CD8-positive, alpha-beta T cell (primary cell): ENCODE measurements at places on chromosomes 2 and 18.

DNA sequence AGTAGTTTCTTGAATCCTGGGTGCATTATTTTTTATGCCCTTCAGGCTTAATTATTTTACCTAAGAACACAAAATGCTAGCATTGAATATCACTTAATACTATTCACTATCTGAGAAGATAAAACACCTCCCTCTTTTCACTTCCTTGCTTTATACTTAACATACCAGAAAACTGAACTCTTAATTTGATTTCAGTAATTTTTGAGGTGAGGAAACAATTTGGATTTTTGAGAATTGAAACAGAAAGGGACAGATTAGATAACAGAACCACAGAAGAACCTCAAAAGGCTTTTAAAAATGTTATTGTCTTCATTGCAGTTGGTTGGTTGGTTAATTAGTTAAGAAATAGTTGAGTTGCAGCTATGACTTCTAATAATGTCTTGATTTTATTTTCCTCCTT lies 69.5 kb downstream of the GPD2 start:
- no peak for DNase-seq

DNA sequence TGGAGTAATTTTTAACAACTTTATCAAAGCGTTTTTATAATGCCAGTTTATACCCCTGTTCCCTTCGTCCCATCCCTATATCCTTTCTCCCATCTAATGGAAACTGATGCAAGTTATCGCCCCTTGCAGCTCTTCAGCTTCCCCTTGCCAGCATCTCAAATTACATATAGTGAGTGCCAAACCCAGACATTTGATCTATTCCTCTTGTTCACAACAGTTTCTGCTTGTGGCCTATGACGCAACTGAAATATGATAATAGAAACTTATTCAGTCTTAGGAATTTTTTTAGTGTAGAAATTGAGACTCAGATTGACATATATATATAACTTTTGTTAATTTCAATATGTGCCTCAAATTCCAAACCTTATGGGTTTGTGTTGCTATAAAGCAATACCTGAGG lies 562.2 kb upstream of the VWC2L start:
- no peak for DNase-seq

- DNase-seq: no peak
Observed at GRCh38 chr18:80232030-80232429, 15.3 kb downstream of the PARD6G start.

DNA sequence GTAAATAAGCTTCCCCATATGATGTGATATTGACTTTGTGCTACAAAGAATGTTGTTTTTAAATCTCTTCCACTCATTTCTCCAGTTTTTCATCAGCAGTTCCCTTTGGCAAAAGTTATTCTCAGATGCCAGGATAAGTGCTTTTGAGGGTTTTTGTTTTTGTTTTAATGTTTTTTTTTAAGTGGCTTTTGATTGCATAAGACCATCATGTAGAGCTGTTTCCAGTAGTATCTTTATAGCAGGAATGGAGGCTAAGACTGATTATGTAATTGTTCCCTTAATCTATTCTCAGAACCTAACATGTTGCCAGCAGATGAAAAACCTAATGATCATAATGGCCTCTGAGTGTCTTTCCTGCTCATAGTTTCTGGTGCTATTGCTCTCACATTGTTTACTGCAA lies 77.9 kb downstream of the CABLES1 start:
- no peak for DNase-seq

DNA sequence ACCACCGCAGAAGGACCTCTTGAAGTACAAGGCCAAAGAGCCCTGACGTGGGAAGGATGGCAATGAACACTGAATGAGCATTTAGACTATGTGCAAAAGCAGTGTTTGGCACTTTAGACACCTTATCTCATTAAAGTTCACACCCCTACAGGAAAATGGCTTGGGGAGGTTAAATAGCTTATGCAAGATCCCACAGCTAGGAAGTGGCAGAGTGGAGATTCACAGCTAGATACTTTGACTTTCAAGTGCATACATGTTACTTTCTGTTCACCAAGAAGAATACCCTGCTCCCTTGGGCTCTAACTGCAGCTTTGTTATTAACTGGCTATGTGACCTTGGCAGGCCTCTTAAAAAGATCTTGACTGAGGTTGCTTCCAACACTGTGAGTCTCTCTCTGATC lies 58.2 kb downstream of the ICOS start:
- no peak for DNase-seq

GRCh38 chr2:197075754-197076337 lies 149.3 kb upstream of the PGAP1 start:
- no peak for DNase-seq

DNA sequence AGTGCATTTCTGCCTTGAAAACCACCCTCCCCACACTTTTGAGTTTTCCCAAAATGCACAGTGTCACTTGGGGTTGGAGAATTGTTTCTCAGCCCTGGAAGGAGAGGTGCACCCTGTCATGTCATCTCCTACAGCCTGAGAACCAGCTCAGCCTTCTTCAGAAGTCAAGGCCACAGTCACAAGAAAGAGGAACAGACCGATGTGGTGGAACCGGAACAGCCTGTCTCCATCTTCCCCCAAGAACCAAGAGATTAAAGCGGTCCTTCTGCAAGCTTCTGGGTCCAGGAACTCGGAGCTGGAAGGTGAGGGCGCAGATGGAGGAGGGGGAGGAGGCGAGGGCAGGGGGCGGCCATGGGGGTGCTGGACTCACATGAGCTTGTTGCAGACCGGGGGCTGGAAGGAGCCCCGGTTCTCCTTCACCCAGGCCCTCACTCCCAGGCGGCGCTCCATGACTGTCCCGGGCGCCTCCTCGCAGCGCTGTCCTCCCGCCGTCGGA lies 248 bp downstream of the HAAO start:
- peak; percentile 16 for DNase-seq

GRCh38 chr2:46747297-46747818 lies 168.2 kb downstream of the MCFD2 start:
- DNase-seq: no peak

DNA sequence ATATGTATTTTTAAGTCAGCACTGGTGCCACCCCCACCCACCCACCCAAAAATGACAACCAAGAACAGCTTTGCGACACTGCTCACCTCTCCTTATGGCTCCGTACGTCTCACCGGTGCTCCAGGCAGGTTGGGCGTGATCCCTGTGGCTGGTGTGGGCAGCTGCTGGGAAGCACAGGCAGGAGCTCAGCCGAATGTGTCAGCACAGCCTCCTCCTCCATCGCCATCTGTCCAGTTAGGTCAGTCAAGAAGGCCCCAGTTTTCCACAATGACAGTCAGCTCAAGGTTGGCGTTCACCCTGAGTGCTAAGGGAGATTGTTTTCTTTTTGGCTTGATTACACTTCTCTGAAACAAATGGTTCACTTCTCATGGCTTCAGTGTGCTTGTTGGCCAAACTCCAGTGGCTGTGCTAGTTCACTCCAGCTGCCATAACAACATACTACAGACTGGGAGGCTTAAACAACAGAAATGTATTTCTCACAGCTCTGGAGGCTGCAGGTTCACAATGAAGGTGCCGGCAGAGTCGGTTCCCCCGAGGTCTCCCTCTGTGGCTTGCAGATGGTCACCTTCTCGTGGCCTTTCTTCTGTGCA lies 30.2 kb downstream of the AMER3 start:
- DNase-seq: no peak

DNA sequence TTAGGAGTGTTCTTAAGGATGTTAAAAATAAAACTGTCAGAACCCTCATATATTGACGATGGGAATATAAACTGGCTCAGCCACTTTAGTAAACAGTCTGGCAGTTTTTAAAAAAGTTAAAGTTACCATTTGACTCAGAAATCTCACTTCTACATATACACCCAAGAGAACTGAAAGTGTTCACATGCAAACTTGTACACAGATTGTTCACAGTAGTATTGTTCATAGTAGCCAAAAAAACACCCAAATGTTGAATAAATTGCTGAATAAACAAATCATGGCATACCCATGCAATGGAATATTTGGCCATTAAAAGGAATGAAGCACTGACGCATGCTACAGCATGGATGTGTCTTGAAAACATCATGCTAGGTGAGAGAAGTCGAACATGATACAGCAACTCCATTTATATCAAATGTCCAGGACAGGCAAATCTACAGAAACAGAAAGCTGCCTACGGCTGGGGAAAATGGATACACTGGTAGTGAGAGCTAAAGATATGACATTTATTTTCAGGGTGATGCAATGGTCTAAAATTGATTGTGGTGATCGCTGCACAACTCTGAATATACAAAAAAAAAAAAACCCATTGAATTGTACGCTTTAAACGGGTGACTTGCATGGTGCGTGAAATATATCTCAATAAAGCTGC lies 10.1 kb downstream of the RPL31 start:
- no peak for DNase-seq

- DNase-seq: no peak
Observed at GRCh38 chr2:71469403-71470398, 16.3 kb downstream of the DYSF start.

DNA sequence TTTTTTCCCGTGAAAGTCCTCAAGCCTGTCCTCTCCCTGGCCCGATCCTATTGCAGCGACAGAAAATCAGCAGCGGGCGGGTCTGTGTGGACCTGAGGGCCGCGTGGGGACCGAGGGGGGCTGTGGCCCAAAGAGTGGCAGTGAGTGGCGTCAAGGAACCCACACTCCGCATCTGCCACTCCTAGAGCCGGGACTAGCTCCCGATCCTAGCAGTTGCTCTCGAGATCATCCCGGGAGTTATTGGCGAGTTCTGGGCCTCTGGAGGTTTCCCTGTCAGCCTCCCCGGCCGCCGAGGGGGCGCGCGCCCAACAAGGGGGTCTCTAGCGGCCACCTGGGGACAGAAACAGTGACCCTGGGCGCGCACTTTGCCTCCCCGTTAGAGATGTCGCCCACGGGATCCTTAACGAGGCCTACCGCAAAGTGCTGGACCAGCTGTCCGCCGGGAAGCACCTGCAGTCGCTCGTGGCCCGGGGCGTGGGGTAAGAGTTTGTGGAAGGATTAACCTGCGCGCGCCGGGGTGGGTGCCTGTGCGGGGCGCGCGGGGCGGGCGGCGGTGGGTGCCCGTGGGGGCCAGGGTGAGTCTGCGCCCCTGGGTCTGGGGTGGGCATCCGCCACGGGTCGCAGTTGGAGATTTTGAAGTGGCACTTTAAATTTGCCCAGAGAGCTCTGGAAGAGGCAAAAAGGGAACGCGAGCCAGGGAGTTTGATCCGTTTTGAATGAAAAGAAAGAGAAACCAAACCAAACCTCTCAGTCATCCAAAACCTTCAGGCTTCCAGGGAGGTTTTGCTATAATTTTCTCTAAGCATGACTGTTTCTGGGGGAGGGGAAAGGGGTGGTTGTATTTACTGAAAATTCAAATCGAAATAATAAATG lies 3.5 kb downstream of the ADCYAP1 start:
- no peak for DNase-seq

GRCh38 chr2:118363604-118364003 lies 275.3 kb downstream of the INSIG2 start:
- no peak for DNase-seq

- peak; percentile 75 for DNase-seq
Observed at GRCh38 chr2:88239781-88240180, 69.6 kb downstream of the THNSL2 start.

GRCh38 chr2:195508139-195508455 lies 148.9 kb upstream of the SLC39A10 start:
- DNase-seq: no peak

DNA sequence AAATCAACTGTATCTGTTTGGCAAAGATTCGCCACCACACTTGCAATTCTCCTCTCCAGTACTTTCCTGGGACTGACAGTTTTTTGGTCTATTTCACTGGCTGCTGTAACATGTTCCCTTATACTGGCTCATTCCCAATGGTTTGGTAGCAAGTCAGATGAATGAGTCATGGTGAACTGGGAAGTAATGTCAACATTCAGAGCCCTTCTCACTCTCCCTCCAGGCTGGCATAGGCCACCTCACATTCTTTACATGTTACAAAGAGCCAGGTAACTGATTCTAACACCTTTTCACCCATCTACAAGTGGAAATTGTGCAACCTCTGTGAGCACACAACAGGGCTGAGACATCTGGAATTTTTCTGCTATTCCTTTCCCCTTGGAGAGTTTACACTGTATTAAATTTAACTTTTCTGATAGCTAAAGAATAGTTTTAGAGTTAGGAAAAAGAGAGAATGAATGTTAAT lies 111.3 kb upstream of the TLK1 start:
- no peak for DNase-seq

GRCh38 chr2:147375073-147375472 lies 469.8 kb upstream of the ACVR2A start:
- no peak for DNase-seq

DNA sequence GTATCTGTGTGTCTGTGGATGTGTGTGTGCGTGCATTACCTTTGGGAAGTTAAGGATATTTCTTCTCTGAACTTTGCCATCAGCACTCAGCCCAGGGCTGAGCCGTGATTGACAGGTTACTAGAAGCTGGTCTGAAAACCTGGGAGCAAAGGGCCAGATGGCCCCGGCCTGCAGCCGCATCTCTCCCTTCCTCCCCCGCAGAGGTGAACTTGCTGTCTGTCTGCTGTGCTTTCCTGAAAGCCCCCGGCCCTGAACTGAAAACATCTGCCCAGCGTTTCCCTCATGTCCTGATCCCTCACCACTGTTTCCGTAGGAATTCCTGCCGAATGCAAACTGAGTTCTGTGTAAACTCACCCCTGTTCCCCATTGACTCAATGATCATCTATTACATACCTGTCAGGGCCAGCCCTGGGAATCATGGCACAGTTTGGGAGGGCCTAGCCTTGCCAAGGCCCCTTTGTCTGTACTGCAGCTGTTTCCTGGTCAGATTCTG lies 45.8 kb downstream of the MYCN start:
- no peak for DNase-seq

GRCh38 chr2:176461098-176461808 lies 192.0 kb downstream of the MTX2 start:
- no peak for DNase-seq

GRCh38 chr2:190841707-190842505 lies 38.7 kb upstream of the GLS start:
- DNase-seq: no peak

- DNase-seq: no peak
Observed at GRCh38 chr18:24293254-24293653, 104.4 kb downstream of the OSBPL1A start.

DNA sequence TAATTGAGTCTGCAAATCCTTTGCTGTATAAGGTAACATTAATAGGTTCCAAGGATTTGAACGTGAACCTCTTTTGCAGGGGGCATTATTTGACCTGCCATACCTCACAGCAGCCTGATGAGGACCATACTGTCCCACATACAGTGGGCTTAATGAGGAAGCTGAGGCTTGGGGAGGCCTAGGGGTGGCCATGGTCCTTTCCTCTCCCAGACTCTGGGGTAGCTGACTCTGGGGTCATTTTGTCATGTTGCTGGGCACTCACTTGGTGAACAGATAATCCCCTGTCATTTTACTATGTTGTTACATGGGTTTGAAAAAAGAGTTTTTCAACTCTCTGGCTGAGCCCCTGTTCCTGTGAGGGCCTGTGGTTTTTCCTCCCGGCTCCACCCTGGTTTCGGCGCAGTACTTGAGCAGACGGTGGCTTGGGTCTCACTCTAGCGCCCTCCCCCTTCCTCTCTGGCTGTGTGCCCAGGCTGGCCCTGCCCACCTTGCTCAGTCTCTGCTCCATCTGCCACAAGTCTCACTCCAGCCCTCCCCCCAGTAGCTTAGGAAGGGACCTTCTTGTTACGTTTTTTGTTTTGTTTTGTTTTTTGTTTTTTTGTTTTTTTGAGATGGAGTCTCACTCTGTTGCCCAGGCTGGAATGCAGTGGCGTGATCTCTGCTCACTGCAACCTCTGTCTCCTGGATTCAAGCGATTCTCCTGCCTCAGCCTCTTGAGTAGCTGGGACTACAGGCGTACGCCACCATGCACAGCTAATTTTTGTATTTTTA lies 21.0 kb downstream of the INPP4A start:
- peak; percentile 61 for DNase-seq
